Foreskin keratinocyte (primary cell): ENCODE measurements at places on chromosomes 5 and 9. TPM values are rescaled to one million over a fixed set of nuclear protein-coding genes. Genes with fewer than 3 reads are reported as not detected.

DNA sequence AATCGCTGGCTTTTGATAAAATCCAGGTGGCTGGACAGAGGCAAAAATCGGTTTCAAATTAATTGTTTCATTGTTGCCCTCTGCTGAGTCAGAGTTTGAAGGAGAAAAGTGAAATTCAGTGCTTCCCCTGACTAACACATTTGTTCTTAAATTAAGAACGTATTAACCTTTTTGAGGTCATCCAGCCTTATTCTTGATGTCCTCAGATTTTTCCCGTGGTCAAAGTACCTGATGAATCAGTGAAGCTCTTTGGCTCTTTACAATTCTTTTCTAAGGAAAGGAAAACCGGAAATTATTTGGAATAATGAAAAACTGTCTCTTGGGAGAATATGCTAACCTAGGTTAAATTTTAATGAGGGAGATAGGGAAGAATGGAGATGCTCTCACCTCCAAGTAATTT, 21.6 kb downstream of the OSMR start:
- DNase-seq = no peak

GRCh38 chr9:34493972-34494535, 28.7 kb downstream of the ENHO start:
- DNase-seq = peak; percentile 32

- no peak for DNase-seq
These were observed 102.7 kb downstream of the DPYSL3 start for GRCh38 chr5:147407094-147407681.

- no peak for DNase-seq
These were observed 12.1 kb upstream of the GRHPR start for GRCh38 chr9:37410354-37410861.

GRCh38 chr5:113294311-113295110, 140.3 kb downstream of the TSSK1B start:
- DNase-seq = no peak

DNA sequence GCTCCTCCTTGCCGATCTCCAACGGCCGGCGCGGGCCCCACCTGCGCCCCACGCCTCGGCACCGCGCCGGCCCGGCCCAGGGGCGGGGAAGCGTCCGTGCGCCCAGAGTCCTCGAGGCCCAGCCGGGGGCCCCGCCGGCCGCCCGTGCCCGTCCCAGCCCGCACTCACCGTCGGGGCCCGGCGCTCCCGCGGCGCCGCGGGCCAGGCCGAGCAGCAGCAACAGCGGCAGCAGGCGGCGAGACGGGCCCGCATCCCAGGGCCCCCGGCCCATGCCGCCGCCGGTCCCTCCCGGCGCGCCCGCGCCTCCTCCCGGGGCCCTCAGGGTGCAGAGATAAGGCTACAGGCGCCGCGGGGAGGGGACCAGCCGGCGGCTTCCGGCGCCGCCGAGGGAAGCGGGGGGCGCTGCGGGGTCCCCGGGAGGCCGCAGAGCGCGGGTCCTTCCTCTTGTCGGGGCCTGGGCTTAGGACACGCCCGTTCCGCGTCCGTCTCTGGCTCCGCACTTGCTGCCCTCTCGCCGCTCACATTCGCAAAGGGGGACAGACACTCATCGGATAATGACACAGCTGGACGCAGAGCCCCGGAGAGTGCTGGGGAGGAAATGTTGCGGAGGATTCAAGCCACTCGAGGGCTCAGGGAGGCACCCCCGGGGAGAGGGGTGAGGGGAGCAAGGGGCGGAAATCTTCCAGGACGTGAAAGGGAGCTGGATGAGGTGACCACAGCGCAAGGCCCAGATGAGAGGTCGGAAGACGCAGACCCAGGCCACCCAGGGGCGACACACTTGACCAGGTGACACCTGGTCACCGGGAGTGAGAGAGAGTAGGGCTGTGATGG, at the start of gene SUSD1:
TSS of gene SUSD1 (minus strand) at position 333 of the 831 bp plus-strand sequence. CDS start at position 271, 62 bp downstream.
- no peak for DNase-seq

GRCh38 chr5:134792286-134792685, 33.7 kb downstream of the DDX46 start:
- no peak for DNase-seq

GRCh38 chr5:51625224-51625968, 242.1 kb downstream of the ISL1 start:
- DNase-seq = no peak

DNA sequence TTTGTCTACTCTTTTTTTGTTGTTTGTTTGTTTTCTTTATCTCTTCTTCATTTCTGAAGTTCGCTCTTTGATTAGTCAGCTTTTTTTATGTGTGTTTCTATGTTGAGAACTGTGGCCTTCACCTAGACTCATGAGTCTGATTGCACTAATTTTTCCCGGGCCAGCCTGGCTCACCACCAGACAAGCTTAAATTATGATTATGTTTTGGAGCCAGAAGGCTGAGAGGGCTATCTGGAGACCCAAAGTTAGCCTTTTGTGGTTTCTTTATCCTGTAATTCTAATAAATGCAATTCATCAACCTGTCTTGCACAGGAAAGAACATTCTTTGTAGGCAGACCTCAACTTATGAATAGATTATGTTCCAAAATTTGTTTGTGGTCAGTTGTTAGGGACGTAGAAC, 20.8 kb upstream of the ACTBL2 start:
- no peak for DNase-seq

The BSPRY gene
- 0.04 TPM in 1 of 2 replicates, not detected in the other for total RNA-seq

The FBP2 gene
- total RNA-seq = not detected in 2 replicates

The PCDHB7 gene
- 0.03 TPM in 1 of 2 replicates, not detected in the other for total RNA-seq

The WDR38 gene
- not detected in 2 replicates for total RNA-seq

The CMYA5 gene
- total RNA-seq = 0.11 and 0.20 TPM in 2 replicates

The THBS4 gene
- total RNA-seq = 0.67 and 1.1 TPM in 2 replicates

The MARCOL gene
- not detected in 2 replicates for total RNA-seq

The ACTL7B gene
- total RNA-seq = not detected in 2 replicates

The ZNF367 gene
- 11.7 and 11.9 TPM in 2 replicates for total RNA-seq
